ENCODE measurements at places on chromosomes 11 and 22.

- no peak for DNase-seq
These were observed 741 bp downstream of the PHRF1 start for GRCh38 chr11:576811-577610.

DNA sequence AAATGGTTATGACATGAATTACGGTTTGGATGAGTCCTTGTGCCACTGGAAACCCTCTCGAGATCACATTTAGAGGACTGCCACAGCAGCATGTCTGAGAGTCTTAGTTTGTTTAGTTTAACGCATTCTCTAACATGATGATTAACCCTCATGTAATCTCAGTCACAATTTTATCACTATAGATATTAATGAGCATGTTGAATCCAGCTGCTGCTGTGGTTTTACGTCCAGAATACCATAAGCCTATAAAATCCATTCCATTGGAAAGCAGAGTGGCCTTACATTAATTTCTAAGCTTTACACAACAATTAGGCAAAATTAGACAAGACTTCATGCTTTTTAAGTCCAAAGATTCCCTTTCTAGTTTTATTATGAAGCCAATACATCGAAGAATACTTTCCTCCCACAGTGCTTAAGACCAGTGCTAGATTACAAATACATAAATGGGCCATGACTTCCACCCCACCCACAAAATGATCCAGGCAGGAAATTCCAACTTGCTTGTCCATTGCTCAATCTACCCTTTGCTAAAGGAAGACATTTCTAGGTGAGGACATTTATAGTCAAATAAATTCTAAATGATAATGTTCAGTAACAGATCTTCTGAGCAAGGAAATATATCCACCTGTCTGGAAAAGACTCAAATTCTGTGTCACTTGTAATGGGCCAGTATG, 3.5 kb upstream of the ELMOD1 start:
- DNase-seq: no peak

DNA sequence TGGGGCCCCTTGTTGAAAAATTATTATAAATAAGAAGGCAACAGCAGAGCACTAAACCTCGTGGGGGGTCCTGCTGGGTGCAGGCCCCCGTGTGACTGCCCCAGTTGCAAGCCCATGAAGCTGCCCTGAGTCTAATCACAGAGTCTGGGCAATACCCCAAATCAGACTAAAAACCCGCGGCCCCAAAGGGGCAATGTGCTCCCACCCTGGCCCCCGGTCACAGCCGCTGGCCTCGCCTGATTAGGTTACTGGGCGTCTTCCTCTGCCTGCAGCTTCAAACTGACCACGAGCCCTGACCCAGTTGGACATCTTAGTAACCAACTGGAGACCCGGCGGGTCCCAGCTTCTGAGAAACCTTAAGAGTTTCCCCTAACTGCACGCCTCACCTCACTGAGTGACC, 1.6 kb downstream of the CXCR5 start:
- no peak for DNase-seq

DNA sequence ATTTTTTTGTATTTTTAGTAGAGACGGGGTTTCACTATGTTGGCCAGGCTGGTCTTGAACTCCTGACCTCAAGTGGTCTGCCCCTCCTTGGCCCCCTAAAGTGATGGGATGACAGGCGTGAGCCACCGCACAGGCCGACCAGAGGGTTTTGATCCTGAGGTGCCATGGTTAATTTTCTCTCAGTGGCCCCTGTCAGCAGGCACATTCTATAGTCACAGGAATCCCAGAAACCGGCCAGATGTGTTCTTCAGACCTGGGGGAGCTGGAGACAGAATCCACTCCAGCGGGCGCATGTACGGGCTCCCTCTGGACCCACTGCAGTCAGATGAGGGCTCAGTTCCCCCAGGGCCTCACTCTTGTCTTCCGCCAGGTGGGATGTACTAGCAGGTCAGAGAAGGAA, 17.0 kb downstream of the IGLL1 start:
- no peak for DNase-seq

DNA sequence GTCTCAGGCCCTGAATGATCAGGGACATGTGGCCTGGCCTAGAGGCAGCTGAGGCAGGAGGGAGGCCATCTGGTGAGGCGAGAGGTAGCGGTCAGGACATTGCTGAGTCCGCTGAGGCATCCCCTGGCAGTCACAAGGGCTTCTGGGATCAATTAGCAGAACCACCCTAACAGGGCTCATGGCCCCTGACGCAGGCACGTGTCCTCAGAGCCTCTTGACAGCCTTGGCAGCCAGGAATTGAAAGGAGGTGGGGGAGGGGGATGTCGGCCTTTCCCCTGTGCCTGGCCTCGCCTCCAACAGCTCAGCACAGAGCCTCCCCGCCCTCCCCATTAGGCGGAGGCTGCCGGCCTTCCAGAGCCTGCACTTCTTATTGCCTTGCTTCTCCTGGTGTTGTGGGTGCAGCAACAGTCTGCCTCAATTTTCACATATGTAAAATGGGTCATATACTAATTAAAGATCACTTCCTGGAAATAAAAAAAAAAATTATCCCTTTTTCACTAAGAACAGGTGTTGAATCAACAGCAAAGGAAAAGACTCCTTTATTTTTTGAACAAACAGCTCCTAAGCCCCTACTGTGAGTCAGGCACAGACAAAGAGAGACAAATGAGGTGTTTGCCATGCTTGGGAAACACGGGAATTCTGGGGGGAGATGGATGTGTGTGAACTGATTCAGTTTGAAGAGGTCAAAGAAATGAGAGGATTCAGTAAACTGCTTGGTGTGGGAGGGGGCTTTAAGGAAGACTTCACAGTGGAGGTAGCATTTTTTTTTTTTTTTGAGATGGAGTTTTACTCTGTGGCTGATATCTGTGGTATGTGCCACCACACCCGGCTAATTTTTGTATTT, 55.3 kb downstream of the NFAM1 start:
- peak; percentile 96 for DNase-seq

DNA sequence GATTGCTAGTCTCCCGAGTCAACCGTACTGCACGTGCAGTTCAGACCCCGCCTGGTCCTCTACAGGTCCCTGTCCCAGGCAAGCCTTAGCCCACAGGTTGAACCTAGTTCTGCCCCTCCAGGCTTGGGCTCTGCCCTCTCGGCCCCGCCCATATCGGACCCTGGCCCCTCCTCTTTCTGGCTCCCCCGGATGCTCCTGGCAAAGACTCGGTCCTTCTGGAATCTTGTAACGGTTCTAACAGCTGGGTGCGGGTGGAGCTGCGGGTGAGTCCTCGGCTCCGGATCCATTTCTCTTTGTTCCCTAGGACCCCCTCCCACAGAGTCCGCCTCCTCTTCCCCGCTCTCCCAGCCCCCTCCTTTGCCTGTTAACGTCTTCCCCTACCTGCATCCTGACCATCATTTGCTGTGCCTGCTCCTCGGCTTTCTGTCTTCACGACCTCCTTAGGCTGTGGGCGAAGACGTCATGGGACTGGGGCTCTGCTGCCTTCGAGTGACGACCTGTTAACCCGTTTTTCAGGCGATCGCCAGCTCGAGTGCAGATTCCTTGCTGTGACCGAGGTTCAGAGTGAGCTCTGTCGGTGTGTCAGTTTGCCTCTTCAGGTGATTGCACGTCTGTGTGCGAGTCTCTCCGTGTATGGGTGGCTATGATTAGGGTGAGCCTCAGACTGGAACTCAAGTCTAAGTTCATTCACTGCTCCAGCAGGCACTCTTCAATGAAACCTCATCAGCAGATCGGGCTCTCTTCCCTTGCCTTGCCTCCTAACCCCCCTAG, at the start of gene DNHD1:
DNHD1 (plus strand) TSS at position 212 of the 771 bp plus-strand sequence. CDS start 936 bp downstream, outside the sequence.
- DNase-seq: no peak

DNA sequence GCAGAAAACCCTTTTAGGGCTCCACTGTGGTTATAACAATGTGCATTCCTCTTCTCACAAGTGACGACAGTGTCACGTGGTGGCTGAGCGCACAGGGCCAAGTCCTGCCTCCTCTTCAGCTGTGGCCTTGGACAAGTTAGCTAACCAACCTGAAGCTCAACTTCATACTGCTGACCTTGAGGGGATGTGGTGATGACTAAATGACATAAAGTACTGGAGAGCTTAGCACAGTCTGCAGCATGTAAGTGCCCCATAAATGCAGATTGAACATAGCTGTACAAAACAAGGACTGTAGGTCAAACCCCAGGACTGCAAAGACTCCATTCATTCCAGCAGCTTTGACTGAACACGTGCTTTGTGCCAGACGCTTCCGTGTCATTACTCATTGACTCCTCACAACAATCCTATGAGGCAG, 20.1 kb upstream of the MRGPRX2 start:
- DNase-seq: no peak

DNA sequence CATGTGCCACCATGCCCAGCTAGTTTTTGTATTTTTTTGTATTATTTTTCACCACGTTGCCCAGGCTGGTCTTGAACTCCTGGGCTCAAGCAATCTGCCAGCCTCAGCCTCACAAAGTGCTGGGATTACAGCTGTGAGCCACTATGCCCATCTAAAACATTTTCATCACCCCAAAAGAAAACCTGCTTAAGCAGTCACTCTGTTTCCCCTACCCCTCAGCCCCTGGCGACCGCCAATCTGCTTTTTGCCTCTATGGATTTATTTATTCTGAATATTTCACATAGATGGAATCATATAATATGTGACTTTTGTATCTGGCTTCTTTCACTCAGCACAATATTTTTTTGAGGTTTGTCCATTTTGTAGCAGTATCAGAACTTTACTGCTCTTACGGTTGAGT, 18.6 kb upstream of the P2RY2 start:
- DNase-seq: no peak

DNA sequence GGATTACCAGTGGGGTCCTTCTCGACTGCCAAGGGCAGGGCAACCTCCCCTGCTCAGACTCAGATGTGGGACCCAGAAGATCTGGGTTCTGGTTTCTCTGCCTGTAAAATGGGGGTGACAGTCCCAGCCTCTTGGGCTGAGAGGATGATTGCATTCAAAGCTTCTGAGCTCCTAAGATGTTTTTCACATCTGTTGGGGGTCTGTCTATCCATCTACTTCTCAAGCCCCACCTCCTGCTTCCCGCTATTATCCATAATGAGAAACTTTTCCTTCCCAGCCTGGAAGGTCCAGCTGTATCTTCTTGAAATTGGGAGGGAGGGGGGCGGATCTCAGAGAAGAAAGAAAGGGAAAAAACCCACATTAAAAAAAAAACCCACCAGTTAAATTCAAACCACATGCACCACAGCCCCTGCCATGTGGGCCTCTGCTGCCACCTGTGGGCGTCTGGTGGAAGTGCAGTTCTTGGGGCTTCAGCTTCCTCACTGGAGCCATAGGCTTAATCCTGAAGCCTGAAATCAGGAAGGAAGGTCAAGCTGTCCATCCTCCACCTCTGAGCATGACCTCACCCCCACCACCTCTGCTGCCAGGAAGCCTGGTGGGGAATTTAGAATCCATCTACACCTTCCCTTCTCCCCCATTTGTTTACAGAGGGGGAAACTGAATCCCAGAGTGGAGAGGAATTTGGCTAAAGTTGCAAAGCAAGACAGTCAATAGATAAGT, 27.3 kb downstream of the ARHGEF17 start:
- peak; percentile 81 for DNase-seq

GRCh38 chr22:29914165-29914564, 31.2 kb downstream of the MTMR3 start:
- DNase-seq: no peak

DNA sequence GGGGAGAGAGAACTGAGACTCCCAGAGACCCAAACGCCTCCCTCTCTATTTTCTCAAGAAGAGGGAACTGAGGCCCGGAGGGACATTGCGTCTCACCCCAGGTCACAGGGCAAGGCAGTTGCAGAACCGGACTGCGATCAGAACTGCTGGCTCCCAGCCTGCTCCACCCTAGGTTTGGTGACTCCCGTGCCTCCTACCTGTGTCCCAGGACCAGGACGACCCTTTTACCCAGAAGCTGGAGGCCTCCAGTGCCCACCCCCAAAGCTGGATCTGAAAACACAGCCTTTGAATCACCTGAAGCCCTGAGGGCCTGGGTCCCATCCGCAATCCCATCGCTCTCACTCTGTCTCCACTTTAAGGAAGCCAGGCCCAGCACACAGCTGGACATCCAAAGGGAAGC, 1.4 kb downstream of the GSTT4 start:
- DNase-seq: no peak

- DNase-seq: peak; percentile 45
These were observed 239.9 kb upstream of the ZC3H12C start for GRCh38 chr11:109853156-109853776.

DNA sequence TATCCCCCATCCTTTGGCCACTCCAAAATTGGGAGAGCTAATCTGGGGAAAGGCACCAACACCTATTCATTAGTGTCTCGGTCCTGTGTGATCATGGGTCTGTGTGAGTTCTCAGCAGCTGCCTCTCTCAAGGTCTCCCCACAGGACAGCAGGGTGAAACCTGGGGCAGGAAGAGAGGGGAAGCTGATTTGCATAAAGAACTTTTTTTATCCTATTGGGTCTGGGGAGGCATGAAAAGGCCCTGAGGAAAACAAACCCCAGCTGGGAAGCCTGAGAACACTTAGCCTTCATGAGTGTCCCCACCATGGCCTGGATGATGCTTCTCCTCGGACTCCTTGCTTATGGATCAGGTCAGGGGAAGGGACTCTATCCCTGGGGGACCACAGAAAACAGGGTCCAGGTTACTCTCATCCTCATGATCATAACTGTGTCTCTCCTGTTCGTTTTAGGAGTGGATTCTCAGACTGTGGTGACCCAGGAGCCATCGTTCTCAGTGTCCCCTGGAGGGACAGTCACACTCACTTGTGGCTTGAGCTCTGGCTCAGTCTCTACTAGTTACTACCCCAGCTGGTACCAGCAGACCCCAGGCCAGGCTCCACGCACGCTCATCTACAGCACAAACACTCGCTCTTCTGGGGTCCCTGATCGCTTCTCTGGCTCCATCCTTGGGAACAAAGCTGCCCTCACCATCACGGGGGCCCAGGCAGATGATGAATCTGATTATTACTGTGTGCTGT, 116.0 kb upstream of the TOP3B start:
- DNase-seq: no peak

- DNase-seq: no peak
These were observed 65.6 kb downstream of the LARGE1 start for GRCh38 chr22:33854724-33855123.

DNA sequence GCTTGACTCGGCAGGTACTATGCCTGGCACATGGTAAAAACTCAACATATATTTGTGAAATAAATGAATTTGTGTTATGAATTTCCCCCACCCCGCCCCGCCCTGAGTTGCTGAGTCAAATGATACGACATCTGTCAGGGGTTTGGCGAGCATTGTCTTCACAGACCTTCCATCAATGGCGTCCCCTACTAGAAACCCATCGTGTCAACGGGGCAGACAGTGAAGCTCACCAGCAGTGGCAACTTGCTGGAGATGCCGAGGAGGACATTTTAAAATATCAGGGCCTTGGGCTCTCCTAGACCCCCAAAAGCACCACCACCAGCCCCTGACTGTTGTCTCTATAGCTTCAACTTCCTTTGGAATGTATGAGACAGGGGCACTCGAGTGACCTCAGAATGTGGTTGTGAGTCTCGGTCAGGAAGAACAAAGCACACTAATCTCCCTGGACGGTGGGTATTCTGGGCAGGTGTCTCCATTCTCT, 761 bp upstream of the NXF1 start:
- no peak for DNase-seq

GRCh38 chr11:28009996-28010395, 98.0 kb downstream of the KIF18A start:
- peak; percentile 14 for DNase-seq

GRCh38 chr11:118343981-118344515, at the start of gene CD3G:
Gene CD3G, plus strand, starts transcription at chr11:118344344. Its CDS starts 80 bp downstream, at chr11:118344424.
- DNase-seq: no peak

GRCh38 chr11:128761339-128761738, 67.5 kb downstream of the FLI1 start:
- no peak for DNase-seq

Measured in HFF-Myc (cell line).